T-helper 2 cell (primary cell): ENCODE measurements at places on chromosomes 2 and 18.

- DNase-seq: no peak
Measured at GRCh38 chr2:145741181-145741580, 1221.3 kb upstream of the ZEB2 start.

DNA sequence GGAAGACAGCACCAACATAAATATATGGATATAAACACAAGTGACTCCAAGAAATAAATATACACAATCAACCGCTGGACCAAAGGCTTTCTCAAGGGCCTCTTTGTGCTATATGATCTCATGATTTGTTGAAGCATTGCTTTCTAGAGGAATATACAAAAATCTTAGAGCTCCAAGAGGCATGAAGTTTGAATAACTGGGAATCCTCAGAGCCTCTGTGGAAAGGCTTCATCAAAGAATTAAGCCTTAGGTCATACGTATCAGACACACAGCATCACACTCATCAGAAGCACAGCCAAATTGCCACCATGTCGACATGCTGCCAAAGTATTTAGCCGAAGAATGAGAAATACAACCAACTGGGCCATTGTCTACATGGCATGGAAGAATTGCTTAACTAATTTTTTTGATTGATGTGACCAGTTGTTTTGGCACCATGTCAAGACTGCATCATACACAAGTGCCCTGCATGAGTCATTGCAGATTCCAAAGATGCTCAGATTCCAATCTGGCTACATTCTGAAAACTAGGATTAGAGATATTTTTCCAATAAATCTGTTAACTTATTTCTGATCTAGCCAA is 860.6 kb upstream of the ZEB2 start:
- DNase-seq: no peak

- no peak for DNase-seq
Measured at GRCh38 chr2:44942304-44943030, 965 bp downstream of the SIX3 start.

- no peak for DNase-seq
Measured at GRCh38 chr2:12795851-12796250, 79.1 kb downstream of the TRIB2 start.

- DNase-seq: no peak
Measured at GRCh38 chr2:122209377-122209776, 453.9 kb downstream of the TSN start.

DNA sequence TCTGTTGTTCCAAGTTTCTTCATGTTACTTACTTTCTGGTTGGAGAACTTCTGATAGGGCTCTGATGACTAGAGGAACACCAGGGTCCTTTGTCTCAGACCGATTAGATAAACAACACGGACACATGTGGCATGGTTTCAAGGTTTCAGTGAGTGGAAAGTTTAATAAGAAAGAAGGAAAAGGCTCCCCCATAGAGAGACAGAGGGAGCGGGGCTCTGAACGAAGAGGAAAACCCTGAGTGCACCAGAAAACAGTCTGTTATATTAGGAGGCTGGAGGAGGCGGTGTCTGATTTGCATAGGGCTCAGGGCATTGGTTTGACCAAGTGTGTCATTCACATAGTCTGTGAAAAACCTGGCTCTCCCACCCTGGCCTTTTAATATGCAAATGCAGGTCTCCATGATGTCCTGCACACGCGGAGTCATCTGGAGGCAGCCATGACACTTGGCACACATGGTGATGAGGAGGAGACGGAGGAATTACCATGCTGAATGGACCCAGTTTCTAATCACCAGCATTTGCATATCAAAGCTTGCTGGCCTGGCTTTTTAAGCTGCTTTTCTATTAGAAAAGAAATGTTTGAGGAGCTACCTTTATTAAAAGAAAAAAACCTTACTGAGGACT is 94.2 kb downstream of the PTPN4 start:
- DNase-seq: no peak

GRCh38 chr2:56583796-56584315 is 400.1 kb downstream of the CCDC85A start:
- no peak for DNase-seq

DNA sequence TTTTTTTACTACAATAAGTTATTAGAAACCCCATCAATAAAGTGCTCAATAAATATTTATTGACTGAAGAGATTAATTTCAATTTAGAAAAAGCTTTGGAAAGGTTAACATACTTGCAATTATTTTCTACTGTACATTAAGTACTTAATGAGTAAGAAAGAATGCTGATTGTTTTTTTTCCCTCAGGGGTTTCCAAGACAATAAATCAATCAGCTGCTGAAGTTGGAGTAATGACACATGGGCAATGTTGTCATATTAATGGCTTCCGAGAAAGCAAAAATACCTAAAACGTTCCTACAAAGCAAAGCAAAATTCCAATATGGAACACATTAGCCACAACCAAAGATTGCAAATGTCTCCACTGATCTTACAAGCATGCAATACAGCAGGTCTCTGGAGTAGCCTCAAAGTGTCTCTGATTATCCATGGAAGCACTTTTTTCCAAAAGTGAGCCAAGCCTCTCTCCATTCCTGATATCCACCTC is 66.7 kb downstream of the ZC3H6 start:
- DNase-seq: no peak

GRCh38 chr2:142863485-142863961 is 13.9 kb upstream of the KYNU start:
- no peak for DNase-seq

- no peak for DNase-seq
Measured at GRCh38 chr18:69874058-69874457, 73.6 kb downstream of the CD226 start.

GRCh38 chr2:3377279-3377611 is 373 bp downstream of the EIPR1 start:
- no peak for DNase-seq

DNA sequence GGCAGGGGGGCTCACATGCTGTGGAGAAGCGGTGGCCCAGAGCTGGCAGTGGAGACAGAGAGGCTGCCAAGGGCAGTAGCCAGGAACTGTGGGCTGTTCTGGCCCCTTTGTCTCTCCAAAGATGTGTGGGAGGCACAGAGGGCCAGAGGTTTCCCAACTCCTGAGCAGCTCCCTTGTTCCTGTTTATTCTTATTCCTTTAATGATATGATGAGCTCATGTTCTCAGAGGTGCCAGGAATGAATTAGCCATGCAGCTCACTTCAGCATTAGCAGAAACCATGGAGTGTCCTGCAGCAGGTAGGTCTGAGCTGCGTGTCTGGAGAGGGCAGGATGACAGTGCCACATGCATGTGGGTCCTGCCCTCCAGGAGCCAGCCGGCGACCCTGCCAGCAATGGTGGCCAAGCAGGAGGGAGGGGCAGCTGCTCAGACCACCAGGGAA is 77.9 kb upstream of the FZD7 start:
- DNase-seq: no peak

- DNase-seq: no peak
Measured at GRCh38 chr2:60336442-60337141, 216.9 kb downstream of the BCL11A start.

DNA sequence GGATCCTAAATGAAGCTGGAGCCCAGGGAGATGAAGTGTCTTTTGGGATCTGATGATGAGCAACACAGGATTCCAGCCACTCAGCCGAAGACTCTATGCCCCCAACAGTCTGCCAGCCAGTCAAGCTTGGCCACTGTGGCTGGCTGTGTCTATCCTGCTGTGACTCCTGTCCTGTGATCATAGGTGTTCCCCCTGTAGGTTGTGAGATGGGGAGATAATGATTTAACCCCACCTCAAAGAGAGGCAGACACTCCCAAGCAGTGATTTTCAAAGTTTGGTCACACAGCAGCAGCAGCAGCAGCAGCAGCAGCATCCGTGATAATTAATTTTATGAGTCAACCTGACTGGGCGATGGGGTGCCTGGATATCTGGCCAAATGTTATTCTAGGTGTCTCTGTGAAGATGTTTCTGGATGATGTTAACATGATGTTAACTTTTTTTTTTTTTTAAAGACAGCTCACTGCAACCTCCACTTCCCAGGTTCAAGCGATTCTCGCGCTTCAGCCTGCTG is 21.4 kb upstream of the RHOB start:
- DNase-seq: no peak

DNA sequence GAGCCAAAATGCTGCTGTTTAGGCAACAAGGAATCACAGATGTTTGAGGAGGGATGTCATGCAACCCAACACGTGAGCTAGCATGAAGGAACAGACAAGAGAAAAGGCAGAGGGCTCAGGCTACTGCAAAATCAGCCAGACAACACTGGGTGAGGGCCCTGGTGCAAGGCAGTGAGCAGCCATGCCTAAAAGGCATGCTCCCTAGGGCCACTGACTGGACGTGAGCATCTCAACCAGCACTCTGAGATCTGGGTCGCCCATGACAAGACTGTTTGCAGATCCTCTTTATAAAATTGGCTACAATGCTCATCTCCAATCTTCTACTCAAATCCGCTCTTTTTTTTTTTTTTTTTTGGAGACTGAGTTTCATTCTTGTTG is 49.1 kb downstream of the KIAA2012 start:
- no peak for DNase-seq

DNA sequence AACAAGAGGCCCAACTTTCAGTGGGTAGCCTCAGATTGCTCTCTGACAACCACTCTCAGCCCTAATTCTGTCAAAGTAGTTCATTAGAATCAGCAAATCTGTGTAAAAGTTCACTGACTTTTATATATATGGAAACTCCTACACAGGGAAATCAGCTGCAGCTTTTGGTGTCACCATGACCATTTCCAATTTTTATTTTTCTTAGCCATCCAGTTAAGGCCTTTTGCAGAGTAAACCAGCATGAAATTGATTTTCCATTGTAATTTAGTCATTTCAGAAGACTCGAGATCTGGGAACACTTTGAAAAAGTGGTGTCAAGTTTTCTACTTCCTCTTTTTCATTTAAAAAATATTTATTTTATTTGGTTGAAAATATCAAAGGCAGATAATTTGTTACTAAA is 263.2 kb downstream of the TMEM182 start:
- no peak for DNase-seq

DNA sequence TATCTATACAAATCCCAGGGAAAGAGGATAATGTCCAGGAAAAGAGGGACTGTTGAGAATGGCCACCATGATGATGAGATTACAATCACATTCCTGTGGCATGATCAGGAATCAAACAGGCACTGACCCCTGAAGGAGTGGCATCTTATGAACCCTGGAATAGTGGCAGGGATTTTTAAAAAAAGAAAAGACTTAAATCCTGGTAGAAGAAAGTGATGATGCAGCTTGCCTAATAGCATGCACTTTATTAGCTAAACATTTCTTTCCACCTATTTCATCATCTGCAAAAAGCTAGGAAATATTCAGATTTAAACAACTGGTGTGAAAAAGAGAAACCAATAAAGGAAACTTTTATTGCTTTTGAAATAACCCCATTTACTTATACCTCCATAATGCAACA is 87.2 kb upstream of the FSHR start:
- DNase-seq: no peak

DNA sequence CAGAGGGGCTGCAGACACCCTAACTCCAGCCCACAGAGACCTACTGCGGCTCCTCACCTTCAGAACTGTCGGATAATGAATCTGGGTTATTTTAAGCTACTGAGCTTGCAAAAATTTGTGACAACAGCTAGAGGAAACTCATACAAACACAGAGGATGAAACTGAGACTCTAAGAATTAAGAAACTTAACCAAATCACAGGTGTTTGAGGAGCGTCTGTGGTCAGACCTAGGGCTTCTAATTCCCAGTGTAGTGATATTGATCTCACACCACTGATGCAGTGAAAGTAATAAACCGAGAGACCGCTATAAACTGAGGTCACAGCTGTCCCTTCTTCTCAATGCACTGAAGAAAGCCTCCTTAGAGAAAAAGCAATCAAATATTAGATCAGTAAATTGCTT is 110.1 kb downstream of the RGPD3 start:
- DNase-seq: no peak

DNA sequence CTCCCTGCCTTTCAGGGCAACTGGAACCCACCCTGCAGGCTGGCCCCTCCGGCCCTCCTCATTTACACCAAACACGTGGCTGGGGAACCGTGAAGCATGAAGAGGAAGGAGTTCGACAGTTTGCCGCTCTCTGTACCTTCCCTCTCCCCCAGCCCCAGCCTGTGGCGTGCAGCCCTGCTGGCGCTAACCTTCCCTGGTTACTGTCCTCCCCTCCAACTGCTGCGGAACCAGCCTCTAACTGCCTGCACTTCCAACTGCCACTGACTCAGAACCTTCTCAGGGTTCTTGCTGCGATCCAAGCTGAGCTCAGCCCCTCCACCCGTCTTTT is 19.2 kb upstream of the GNAL start:
- no peak for DNase-seq
